Vagina (tissue), 2 donors: ENCODE measurements at places on chromosomes 1 and 21.

DNA sequence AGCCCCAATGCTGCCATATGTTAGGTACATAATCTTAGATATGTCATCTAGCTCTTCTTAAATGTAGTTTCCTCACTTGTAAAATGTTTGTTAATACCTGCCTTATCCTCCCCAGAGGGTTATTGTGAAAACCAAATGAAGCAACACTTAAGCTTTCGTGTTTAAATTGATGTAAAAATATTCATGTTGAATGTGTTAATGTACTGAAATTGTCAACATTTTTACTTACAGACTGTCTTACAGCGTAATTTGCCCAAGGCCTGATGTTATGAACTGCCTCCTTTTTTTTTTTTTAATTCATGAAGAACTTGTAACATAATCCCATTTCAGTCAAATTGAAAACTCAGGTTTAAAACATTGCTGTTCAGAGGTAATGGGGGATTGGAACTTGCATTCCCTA, 25.6 kb upstream of the ENAH start:
- no peak for DNase-seq

DNA sequence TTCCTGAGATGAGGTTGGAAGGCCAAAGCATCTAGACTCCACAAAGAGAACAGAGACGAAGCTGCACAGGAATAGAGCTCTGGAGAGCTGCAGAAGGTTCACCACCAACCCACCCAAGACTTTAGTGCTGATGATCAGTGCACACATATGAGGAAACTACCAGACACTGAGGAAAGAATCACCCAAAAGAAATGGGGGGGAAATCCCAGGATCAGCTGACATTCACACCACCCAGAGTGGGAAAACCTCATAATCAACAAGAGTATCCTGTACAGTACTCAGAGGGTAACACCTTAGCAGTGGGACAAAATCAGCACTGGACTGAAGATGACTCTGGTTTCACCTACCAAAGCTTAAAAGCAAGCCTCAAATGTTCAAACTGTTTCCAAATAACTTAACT, 36.4 kb downstream of the DENND1B start:
- DNase-seq, result no peak

DNA sequence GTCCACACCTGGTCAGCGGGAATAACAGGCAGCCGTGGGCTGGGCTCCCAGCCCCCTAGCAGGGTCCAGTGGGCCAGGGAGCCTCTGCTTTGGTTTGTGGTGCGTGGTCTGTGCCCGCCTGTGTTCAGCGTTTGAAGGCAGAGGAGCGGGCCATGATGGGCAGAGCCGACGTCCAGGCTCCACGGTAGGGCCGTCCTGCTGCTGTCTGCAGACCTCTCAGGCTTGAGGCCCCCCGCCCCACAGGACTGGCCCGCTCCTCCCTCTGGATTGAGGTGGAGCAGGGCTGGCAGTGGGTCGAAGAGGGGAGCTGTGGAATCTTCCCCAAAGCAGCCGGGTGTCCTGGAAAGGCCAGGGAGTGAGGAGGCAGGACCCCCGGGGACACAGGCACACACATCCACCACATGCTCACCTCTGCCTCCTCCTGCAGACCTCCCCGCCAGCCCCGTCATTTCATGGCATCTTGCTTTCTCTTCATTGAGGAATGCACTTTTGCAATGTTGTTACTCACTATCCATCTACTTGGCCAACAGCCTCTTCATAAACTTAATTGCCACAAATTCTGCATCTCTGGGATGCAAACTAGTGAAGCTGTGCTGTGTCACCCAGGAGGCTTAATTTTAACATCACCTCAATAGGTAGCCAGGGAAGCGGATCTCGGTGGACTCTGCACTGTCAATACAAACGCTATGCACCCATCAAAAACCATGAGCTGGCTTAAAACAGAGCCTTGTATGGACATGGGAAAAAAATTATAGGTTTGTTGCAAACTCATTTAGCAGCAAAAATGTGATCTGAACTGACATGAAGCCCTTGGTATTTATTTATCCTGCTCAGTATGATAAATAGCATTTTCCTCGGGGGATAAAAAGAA, 85.9 kb downstream of the PDE9A start:
- DNase-seq, result no peak

GRCh38 chr1:225554216-225554812, 98.6 kb downstream of the ENAH start:
- DNase-seq, result no peak

- no peak for DNase-seq
These were observed 120.4 kb upstream of the PTGFR start for GRCh38 chr1:78370356-78370755.

GRCh38 chr1:111649648-111650047, 30.1 kb downstream of the RAP1A start:
- DNase-seq, result no peak

- DNase-seq, result no peak
These were observed 17.6 kb downstream of the RIT1 start for GRCh38 chr1:155893389-155894142.

DNA sequence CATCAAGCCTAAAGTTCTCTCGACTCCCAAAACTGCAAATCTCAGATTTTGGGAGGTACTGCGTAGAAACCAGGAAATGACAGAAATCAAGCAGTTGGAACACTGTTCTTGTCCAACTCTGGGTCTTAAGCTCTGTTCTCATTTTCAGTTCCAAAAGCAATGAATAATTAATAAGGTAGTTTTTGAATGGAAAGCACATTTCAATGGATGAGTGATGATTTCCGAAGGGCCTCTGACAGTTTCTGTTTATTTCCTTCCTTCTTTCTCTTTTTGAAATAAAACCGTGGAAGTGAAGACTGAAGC, 20.9 kb upstream of the TARBP1 start:
- no peak for DNase-seq

- DNase-seq, result no peak
These were observed 402.1 kb downstream of the SETD4 start for GRCh38 chr21:35658242-35658641.

- no peak for DNase-seq
These were observed 26.0 kb downstream of the FMO3 start for GRCh38 chr1:171116676-171117075.

- no peak for DNase-seq
These were observed 30.5 kb downstream of the TBCE start for GRCh38 chr1:235397733-235398132.

GRCh38 chr21:44013380-44014088, 1.4 kb downstream of the TRAPPC10 start:
- DNase-seq, result no peak

DNA sequence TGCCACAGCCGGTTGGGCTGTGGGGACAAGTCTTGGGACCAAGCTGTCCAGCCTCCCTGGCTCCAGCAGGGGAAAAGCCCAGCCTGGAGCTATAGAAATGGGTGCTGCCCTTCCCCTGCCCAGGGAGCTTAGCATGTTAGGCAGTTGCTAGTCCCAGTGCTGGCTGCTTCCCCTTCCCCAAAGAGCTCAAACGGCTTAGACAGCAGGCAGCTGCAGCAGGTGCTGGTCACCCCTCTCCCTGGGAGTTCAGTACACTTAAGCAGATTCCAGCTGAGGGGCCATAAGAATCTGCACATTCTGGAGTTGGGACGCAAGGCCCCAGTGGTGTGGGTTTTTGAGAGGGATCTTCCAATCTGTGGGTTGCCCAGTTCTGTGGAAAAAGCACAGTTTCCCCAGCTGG, 11.1 kb upstream of the REG4 start:
- no peak for DNase-seq

- DNase-seq, result no peak
These were observed 49.9 kb downstream of the LHX9 start for GRCh38 chr1:197967066-197967465.

- no peak for DNase-seq
These were observed 62.3 kb upstream of the COL11A1 start for GRCh38 chr1:103170609-103171008.
